ENCODE measurements at places on chromosomes 4 and X.

DNA sequence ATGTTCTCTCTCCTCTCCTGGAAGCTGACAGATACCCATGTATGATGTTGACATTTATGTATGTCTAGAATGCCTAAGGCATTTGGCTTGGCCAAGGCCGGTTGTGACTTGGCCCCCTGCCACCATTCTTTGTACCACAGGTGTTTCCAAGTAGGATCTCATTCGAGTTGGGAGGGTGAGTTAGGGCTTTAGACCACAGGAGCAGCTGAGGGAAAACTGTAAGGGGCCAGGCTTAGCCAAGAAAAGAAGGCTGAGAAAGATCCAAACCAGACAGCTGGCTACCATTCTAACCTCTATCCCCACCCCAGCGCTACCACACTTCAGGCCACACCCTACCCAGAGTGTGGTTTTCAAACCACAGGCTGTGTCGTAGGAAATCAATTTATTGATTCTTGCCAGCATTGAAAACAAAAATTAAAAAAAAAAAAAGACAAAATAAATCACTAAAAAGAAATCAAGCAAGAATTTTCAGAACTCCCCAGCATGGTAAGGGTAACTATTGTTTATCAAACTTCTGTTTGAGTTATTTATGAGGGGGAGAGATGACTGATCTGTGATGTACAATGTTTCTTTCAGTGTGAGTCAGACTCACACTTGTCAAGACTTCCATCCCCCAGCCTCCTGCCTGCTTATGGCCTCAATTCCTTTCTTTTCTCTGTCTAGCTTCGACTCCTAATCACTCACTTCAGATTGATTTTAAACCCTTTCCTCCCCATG, 9.9 kb downstream of the TMSB4X start:
- no peak for DNase-seq

DNA sequence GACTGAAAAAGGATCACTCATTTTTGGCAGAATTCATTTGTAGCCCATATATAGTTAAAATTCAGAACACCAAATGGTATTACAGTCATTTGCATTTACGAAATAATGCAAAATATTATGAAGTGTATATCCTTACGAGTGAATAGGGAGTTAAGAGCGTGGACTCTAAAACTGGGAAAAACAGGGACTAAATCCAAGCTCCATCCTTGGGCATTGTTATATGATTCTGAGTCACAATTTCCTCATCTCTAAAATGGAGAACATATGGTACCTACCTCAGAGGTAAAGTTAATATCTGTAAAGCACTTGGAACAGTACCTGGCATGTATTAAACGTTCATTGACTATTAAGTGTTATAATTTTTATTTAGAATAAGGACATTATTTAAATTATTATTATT, 106.3 kb downstream of the ZAR1 start:
- no peak for DNase-seq

- DNase-seq: no peak
These were observed 1.5 kb upstream of the PAQR3 start for GRCh38 chr4:78940752-78941151.

GRCh38 chrX:121052122-121052521, 4.7 kb downstream of the GLUD2 start:
- DNase-seq: no peak

- DNase-seq: no peak
These were observed 192.0 kb downstream of the SMIM20 start for GRCh38 chr4:26105815-26106699.

- DNase-seq: no peak
These were observed 6.8 kb downstream of the MSX1 start for GRCh38 chr4:4866124-4866865.

- DNase-seq: no peak
These were observed 281.1 kb upstream of the ARX start for GRCh38 chrX:25296850-25297249.

- no peak for DNase-seq
These were observed 1.6 kb downstream of the NHS start for GRCh38 chrX:17376431-17377077.

GRCh38 chrX:151736685-151737084, 2.1 kb downstream of the CNGA2 start:
- DNase-seq: no peak

- DNase-seq: no peak
These were observed 131.6 kb downstream of the EMCN start for GRCh38 chr4:100386270-100386669.

DNA sequence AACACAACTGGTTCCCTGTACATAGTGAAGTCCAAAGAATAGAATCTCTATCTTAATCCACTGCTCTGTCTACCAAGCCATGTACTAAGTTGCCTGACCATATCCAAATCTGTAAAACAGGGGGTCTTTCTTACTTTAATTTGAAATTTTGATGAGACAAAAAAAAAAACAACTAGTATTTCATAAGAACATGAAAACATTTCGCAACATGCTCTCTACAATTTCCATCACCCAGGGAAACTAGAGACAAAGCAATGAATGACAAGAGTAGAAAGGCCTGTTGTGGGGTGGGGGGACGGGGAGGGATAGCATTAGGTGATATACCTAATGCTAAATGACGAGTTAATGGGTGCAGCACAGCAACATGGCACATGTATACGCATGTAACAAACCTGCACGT, 279.9 kb downstream of the PPP3CA start:
- DNase-seq: no peak

- DNase-seq: no peak
These were observed 38.7 kb upstream of the CPLX1 start for GRCh38 chr4:864456-865120.

GRCh38 chr4:26727844-26728243, 132.8 kb upstream of the STIM2 start:
- no peak for DNase-seq

GRCh38 chrX:46791927-46792809, 33.2 kb upstream of the SLC9A7 start:
- peak; percentile 54 for DNase-seq

DNA sequence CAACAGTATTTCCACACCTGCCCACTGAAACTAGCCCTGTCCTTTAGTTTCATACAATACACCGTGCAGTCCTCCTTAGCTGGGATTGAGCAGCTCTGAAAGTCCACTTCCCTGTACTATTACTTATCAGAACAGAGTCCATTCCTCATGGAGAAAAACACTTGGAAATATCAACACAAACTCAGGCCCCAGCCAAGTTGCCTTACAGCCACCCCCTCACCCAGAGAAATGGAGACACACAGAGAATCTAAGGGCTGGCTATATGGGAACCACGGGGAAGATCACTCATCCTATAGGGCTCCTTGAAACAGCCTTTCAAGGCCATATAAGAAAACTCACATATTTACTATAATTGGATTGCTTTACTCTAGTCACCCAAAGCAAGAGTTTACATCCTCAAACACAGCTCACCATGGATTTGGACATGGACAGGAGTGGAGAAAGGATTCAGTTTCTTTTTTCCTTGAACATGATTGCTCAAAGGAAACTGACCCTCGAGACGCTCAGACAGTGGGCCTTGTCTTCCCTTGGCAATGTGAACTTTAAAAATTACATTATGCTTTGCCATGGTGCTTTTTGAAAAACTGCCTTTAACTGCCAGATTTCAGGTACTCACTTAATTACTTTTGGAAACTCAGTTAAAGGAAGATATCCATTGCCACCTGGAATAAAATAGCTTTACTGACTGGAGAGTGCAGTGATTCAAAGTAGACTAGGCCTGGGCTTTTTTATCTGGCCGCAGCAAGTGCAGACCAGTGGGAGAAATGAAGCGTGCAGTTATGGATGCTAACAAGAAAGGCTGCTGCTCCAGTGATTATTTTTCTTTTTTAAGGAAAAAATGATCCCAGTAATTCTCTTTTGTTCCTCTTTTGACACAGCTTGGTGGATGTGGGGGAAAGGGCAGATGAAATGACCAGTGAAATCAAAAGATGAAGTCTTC, 1.6 kb downstream of the SCARB2 start:
- no peak for DNase-seq

DNA sequence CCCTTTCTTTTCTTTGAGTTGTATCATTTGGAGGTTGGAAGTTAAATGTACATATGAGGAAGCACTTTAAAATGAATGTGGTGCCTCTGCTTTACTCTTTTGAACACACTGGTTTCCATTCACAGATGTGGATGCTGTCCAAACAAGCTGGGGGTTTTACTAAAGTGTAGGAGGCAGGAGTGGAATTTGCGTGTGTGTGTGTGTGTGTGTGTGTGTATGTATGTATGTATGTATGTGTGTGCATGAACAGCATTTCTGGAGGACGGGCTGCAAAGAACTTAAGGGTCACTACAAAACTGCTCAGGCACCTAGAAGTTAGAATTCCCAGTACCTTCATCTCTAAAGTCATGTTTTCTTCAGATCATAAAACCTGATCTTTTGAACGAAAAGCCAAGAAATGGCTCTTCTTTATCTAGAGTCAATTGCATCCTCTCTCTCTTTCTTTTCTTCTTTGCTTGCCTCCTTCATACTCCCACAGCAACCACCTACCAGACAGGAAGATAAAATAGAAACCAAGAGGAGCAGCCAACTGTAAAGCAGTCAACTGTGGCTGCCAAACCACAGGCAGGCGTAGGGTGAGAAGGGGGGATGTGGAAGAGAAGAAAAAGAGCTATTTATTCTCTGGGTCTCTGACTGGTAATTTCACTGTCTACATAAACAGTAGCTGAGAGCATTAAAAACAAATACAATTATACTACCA, 177.0 kb upstream of the RASGEF1B start:
- DNase-seq: no peak

GRCh38 chrX:14013054-14013453, 16.6 kb downstream of the GEMIN8 start:
- no peak for DNase-seq

DNA sequence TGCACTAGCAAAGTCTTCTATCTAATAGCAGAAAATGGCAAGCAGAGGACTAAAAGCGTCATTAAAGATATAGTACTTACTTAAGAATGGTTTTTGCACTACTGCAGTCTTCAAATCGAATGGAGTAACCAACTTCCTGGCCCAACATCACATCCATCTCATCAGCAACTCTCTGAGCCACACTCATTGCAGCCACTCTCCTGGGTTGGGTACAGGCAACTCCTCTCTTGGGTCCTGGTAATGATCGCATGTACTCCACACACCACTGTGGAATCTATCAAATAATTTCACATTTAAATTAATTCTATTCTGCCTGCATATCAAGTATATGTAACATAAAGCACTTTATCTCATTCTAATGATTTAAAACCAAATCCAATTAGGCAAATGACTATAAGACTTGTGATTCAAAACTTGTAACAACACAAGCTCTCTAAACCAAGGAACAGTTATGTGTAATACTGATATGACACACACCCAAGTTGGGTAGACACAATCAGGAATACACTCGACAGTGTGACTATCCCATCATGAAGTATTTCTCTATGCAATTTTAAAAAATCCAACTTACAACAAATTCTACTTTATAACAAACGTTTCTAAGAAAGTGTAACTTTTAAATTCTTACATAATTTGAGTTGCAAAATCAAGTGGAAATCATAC, 13.6 kb downstream of the DHX15 start:
- no peak for DNase-seq

DNA sequence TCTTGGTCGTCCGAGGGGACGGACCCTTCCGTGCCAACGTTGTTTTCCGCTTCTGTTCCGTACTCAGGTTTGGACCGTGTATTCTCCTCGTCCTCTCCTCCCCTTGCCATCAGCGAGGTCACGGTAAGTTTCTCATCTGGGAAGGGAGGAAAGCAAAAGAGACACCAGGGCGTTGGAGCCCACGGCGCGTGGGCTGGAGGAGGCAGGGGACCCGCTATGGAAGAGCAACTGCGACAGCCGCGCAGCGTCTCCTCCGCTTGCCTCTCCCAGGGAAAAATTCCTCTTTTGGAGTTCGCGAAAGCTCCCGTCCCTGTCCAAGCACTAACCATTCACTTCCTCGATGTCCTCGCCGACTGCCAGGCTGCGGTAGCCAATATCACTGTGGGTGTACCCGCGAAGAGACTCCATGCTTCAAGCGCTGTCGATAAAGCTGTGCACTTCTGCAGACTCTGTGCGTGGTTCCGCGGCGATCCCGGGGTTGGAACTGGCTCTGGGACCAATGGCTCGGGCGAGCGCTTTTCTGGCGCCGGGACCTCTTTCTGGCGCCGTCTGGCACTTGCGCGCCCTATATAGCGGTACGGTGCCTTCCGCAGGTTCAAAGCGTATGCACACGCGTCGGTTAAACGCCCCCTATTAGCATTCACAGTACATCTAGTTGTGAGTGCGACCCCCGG, at the start of gene ESX1:
Gene ESX1, minus strand, starts transcription at position 492 of the 674 bp plus-strand sequence. Its CDS starts 84 bp downstream, at position 408.
- no peak for DNase-seq

DNA sequence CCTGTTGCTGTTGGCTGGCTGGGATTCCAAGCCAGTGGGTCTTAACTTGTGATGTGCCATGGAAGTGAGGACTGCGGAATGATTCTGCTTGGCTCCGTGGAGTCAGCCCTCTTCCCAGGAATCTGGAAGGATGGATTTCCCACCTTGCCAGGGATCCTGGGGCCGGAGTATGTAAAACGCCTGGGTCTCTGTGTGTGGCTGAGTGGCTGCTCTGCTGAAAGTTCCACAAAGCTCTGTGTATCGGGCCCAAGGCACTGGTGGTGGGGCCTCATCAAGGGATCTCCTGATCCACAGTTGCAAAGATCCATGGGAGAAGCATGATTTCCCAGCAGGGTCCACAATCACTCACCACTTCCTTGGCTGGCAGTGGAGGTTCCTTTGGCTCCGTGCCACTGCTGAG, 24.1 kb upstream of the TMEM271 start:
- DNase-seq: no peak

DNA sequence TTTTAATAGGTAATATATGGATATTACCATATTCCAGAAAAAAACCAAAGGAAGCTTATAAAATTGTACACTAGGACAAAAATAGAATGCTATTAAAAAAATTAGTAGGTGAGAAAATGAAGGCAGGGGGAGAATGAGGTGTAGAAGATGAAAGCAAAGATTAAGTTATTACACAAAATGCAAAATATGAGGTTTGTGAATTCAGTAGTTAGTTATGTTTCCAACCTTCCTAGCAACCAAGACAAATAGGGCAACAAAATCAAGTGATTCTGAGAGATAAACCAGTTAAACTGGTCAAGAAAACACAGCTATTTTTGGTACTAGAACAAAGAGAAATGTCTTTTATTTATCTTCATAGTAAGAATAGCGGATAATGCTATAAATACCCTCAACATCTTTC, 300.0 kb upstream of the RASGEF1B start:
- no peak for DNase-seq

GRCh38 chrX:39969819-39970504, 127.8 kb downstream of the BCOR start:
- DNase-seq: no peak

- no peak for DNase-seq
These were observed 83.7 kb upstream of the GC start for GRCh38 chr4:71867598-71867997.

Measured in AG09319 (cell line).